ENCODE measurements at places on chromosomes 7 and 10.

GRCh38 chr10:22005763-22006162, 2.2 kb upstream of the DNAJC1 start:
- no peak for DNase-seq

DNA sequence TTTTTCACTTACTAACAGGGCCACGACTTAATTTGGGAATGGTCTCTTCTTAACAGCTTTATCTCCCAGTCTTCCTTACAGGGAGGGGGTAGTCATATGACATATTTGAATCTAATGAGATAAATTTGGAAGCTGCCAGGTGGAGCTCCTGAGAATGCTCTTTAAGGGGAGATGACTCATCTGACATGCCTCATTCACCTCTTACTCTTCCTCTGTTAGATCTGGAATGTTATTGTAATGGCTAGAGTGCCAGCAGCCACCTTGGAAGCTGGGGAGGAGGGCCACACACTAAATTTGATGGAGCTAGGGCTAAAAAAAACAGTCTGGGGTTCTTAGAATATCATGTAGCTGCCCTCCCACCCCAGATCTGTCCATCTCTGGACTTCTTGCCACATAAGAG, 22.7 kb downstream of the HECW1 start:
- no peak for DNase-seq

- DNase-seq, result peak; percentile 68
These were observed 18.9 kb downstream of the NOD1 start for GRCh38 chr7:30459591-30460245.

- no peak for DNase-seq
These were observed 106.6 kb upstream of the TNS3 start for GRCh38 chr7:47688311-47689100.

- no peak for DNase-seq
These were observed 73.2 kb upstream of the TRIM24 start for GRCh38 chr7:138386821-138387220.

DNA sequence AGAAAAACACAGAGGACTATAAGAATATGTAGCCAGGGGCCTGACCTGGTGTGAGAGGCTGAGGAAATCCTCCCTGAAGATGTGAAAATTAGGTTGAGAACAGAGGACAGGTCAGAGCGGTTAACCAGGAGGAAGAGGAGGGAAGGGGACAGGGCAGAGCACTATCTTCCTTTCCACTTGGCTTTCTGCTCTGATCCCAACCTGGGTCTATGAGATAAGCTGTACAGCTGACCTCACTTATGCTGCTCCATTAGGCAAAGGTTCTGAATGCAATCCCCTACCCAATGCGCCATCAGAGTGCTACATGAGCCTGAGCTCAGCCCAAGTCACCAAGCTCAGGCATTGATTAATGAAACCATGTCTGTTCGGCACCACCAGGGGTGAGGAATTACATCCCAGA, 10.5 kb downstream of the LIPA start:
- DNase-seq, result no peak

DNA sequence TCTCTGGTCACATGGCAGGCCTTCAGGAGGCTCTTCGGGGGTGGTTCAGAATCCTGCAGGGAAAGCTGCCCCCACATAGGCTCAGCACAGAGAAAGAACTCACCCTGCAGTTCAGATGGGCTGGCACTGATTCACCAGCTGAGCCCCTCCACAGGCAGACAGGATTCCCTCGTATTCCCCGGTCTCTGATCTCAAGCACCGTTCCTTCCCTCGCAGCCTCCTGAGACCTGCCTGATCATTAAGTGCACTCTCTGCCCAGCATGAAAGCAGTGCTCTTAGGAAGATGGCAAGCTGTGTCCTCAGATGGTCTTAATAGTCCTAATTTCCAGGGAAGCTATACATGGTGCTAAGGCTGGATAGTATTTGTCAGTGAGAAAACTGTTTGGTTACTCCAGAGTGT, 78.2 kb upstream of the NPS start:
- DNase-seq, result no peak

DNA sequence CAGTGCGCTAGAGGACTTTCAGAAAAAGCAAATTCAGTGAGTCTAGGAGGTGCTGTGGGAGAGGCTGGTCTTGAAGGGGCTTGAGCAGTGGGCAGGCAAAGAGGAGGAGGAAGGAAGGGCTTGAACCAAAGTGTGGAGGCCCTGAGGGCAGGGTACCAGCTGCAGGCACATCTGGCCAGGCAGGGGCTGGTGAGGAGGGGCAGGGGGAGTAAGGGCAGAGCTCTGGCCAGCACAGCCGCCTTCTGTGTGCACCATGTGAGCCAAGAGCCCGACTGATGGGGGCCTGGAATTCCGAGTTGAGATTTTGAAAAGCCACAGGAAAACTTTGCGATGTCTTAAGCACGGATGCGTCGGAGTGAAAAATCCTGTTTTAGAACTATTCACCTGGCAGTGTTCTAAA, 74.5 kb downstream of the PRPF18 start:
- DNase-seq, result no peak
